ENCODE measurements at places on chromosomes 12 and 14.

DNA sequence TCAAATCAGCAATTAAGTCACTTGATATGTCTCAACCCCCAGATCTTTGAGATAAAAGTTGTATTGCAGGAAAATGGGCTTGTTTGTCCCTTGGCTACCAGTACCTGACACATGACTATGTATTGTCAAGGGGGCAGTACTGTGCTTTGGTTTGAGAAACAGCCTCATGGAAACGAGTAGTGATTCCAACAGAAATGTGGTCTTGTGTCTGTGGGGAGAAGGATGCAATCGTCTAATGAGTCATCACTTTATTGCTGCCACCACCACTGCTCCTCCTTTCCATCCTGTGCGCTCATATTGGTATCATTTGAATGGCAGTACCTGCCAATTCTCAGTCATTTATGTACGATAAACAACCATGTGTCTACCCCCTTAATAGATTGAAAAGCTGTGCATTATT, 72.8 kb upstream of the ARHGAP5 start:
- DNase-seq, result no peak

GRCh38 chr14:99401621-99402284, 78.9 kb downstream of the SETD3 start:
- no peak for DNase-seq

DNA sequence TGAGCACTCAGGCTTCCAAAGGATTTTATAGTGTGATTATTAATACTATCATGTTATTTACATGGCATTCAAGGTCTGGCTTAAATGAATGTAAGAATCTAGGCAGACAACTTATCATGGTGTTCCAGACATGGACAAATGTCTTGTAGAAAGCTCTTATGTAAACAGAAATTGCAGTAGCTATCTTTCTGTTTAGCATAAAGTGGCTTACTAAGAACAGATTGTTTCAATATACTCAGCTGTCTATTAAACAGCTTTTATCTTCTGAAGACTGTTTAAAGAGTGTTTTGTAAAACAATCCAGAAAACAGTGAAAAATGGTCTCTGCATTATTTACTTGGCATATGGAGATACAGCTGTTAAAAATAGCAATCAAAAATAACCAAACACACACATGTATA, 1061.8 kb upstream of the SEL1L start:
- no peak for DNase-seq

DNA sequence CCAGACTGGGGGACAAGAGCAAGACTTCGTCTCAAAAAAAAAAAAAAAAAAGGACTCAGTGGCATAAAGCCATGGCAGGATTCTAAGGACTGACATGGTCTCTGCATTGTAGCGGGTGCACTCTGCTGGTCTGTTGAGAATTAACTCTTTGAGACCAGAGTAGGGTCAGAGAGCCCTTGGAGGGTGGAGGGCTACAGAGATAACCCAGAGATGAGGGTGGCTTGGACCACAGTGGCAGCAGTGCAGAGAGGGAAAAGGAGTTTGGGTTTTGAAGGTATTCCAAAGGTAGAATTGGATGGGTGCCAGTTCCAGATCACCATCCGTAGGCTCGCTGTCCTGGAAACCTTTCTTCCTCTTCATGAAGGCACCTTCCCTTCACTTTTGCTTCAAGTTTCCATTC, 14.3 kb upstream of the DYNC1H1 start:
- DNase-seq, result no peak

DNA sequence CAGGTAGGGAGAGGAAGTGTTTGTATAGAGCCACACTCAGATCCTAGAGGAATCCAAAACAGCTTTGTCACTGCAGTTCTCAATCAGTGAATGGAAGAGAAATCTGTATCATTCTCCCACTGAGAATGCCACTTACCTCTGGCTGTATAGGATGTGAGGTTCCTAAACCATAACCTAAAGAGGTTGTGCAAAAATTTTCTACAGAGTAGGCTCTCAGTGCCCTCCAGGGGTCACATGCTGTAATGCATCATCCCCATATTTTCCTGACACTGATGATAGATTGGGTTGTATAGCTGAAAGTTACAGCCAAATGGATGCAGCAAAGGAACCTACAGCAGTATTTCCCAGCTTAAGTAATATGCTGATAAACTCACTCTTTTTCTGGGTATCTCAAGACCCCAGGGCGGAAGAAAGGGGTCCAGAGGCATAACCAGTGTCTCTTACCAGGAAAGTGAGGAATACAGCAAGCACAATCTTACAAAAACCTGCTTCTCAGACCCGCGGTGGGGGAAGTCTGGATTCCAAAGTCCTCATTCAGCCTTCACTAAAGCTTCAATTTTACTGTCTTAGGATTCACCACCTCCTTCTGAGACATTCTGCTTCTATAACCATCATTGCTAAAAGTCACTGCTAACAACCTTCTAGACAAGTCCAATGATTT, 3.8 kb downstream of the BCDIN3D start:
- DNase-seq, result no peak

- no peak for DNase-seq
These were observed 395.2 kb upstream of the DCN start for GRCh38 chr12:91577586-91578539.

GRCh38 chr12:70719672-70720420, 82.6 kb upstream of the PTPRB start:
- DNase-seq, result no peak

- DNase-seq, result no peak
These were observed 401.0 kb downstream of the TMEM121 start for GRCh38 chr14:105927096-105928060.

- no peak for DNase-seq
These were observed 194.7 kb downstream of the BCL11B start for GRCh38 chr14:99077076-99077843.

- no peak for DNase-seq
These were observed 14.2 kb upstream of the ANKRD9 start for GRCh38 chr14:102523569-102524450.

DNA sequence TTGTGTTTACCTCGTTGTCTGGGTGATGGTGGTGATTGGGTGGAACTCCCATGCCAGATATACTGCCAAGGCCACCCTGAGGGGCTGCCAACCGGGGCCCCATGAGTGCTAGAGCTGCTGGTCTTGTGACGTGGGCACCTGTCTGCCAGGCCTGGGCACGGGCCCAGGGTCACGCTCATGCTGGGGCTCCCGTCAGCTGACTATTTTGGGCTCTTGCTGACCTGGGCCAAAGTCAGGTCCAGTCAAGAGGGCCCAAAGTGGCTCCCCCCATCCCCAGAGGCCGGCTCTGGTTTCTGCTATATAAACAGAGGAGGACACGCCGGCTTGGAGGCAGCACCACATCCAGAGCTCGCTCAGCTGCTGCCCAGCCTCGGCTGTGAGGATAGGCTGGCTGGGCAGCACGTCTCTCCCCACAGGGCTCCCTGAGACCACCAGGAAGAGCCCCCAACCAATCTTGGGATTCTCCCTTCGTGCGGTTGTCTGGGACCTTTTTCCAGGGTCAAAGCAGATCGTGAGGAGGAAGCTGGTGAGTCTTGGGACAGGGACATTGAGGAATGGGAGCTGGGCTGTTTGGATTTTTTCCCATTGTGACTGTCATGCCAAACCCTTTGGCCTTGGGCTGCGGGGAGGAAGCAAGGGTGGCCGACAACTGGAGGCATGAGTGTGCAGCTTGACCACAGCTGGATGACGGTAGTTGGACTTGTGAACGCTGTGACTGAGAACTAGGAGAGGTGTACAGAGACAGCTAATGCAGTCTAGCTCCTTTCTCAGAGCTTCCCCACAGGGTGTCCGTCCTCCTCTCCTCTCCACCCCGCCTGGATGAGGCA, 7.6 kb upstream of the NR4A1 start:
- DNase-seq, result peak; percentile 97

DNA sequence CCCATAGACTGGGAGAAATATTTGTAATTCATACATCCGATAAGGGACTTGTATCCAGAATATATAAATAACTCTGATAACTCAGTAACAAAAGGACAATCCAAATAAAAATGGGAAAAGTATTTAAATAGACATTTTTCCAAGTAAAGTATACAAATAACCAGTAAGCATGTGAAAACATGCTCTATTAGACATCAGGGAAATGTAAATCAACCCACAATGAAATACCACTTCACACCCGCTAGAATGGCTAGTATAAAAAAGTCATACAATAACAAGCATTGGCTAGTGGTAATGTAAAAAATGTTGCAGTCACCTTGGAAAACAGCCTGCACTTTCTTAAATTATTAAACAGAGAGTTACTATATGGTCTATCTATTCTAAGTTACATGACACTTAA, 650.7 kb downstream of the C12orf50 start:
- no peak for DNase-seq

GRCh38 chr14:70908935-70909641, 1.8 kb downstream of the PCNX1 start:
- DNase-seq, result no peak

GRCh38 chr12:110638796-110639195, 24.9 kb downstream of the TCTN1 start:
- DNase-seq, result no peak

DNA sequence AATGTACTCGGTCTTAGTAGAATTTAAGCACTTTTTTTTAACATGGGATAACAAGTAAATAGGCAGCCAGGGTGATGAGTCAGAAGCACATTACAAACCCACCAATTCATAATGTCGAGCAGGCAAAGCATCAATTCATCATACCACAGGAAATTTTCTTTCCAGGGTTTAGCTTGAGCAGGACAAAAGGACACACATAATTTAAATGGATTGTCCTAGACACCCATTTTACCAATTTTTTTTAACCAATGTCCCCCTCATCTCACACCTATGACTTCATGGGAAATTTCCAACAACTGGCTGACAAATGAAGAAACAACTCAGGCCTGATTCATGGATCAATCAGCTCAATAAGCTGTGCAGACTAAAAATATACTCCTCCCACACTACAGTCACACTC, 58.8 kb upstream of the FOXG1 start:
- no peak for DNase-seq

- DNase-seq, result no peak
These were observed 220.5 kb upstream of the ATXN7L3B start for GRCh38 chr12:74317078-74317601.

DNA sequence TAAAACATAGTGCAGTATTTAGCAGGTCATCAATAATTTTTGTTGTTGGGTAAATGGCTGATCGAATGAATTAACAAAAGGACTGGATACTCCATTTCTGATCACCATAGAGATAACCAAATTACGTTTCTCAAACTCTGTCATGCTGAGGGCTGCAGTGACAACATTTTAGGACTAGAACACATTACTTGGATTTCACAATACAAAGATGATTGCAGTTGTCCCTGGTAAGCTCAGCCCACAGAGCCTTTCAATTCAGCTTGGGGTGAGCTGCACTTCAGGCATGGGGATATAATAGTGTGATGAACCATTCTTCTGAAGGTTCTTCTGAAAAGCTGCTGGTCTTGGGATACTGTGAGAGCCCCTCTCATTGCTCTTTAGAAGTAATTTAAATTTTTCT, 74.3 kb downstream of the FAR2 start:
- no peak for DNase-seq

DNA sequence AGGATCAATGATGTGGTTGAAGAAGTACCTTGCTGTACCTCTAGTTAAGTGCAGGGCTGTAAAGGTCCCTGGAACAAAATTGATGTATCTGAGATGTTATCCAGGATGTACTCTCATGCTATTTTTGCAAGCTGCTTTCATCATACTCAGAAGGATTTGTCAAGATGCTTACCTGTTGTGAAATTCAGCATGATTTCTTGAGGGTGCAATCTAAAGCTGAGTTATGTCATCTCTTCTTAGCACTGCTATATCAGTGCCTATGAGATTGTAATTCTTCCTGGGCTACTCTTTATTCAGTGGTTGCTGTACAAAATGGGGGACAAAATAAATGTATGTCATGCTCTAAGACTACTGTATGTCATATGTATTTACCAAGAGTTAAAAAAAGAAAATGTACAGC, 340.7 kb upstream of the LMO3 start:
- no peak for DNase-seq

- DNase-seq, result no peak
These were observed 171.8 kb downstream of the RASSF9 start for GRCh38 chr12:85664429-85664828.

GRCh38 chr12:125110641-125111360, 45.6 kb downstream of the AACS start:
- no peak for DNase-seq

GRCh38 chr14:88164906-88165534, 158.0 kb downstream of the KCNK10 start:
- no peak for DNase-seq

- DNase-seq, result no peak
These were observed 349.7 kb upstream of the FAR2 start for GRCh38 chr12:28799348-28799747.

- DNase-seq, result peak; percentile 92
These were observed 585 bp upstream of the DYRK2 start for GRCh38 chr12:67647799-67648520.

- peak; percentile 25 for DNase-seq
These were observed 211.3 kb downstream of the ESR2 start for GRCh38 chr14:64082837-64083236.

GRCh38 chr14:50060871-50061663, 55.3 kb downstream of the VCPKMT start:
- DNase-seq, result peak; percentile 27

- DNase-seq, result no peak
These were observed 242.1 kb upstream of the ARHGAP5 start for GRCh38 chr14:31835049-31835448.

- DNase-seq, result no peak
These were observed 53.6 kb downstream of the AKAP6 start for GRCh38 chr14:32382704-32383103.

DNA sequence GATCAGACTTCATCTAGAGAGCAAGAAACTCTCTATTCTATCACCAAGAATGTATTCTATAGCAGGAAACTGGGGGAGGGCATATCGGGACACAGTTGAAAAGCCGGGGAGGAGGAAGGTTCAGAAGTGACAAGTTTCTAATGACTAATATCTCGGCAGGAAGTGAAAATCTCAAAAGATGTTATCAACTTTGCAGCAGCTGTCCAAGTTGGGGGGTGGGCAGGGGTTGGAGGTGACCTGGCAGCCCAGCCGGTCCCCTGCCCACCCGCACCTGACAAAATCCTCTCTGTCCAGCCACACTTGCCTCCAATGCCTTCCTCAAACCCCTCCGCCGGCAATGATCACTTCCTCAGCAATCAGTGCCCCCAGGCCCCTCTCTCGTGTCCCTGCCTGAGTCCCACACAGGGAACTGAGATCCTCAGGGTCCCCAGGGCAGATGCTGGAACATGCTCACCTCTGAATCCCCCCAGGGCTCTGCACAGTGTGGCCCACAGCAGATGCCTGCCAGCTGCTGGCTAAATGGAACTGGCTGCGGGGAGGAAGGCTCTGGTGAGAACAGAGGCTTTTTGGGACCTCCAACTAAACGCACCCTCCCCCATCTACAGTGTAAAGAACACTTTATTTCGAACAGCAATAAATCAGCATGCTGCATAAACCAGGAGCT, 43.9 kb downstream of the CCDC88C start:
- DNase-seq, result no peak

- DNase-seq, result no peak
These were observed 64.0 kb downstream of the NUMB start for GRCh38 chr14:73394317-73394716.

DNA sequence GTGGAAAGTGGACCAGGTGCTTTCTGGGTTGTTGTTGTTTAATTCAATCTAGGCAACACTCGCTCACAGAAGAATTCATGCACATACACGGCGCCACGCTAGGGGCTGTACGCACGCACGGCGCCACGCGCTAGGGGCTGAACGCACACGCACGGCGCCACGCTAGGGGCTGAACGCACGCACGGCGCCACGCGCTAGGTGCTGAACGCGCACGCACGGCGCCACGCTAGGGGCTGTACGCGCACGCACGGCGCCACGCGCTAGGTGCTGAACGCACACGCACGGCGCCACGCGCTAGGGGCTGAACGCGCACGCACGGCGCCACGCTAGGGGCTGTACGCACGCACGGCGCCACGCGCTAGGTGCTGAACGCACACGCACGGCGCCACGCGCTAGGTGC, 54.3 kb downstream of the NINJ2 start:
- no peak for DNase-seq
